ENCODE measurements at places on chromosomes 16 and 17.
A peak's percentile ranks its signal among the peaks of the same experiment; 100 is the strongest.

- no peak for DNase-seq
Observed at GRCh38 chr17:9259419-9259818, 238.1 kb downstream of the NTN1 start.

- DNase-seq = no peak
Observed at GRCh38 chr16:17354141-17354601, 116.6 kb downstream of the XYLT1 start.

- peak; percentile 21 for DNase-seq
Observed at GRCh38 chr16:49023050-49023449, 258.6 kb downstream of the CBLN1 start.

DNA sequence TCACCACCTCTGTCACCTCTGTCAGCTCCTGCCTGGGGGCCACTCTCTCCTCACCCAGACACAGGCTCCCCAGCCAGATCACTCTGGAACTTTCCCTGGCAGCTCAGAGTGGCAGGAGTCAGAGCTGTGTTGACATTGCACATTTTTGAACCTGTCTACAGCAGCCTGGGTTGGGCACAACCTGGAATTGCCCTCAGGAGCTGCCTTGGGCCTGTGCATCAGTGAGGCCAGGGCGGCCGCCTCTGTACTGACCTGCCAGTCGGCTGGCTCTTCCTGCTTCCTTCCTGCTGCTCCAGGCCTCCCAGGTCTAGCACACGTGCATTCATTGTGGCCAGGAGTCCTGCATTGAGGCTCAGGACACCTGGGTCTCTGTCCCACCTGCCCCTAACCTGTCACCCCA is 14.2 kb upstream of the TMEM11 start:
- no peak for DNase-seq

DNA sequence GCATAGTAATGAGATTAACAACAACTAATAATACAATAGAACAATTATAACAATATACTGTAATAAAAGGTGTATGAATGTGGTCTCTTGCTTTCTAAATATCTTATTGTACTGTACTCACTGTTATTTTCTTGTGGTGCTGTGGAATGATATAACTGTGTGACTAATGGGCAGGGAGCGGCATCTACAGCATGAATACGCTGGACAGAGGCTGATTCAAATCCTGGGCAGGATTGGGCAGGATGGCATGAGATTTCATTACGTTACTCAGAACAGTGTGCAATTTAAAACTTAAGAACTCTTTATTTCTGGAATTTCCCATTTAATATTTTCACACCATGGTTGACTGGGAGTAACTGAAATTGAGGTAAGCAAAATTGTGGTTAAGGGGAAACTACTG is 1239.8 kb upstream of the GOT2 start:
- peak; percentile 12 for DNase-seq

DNA sequence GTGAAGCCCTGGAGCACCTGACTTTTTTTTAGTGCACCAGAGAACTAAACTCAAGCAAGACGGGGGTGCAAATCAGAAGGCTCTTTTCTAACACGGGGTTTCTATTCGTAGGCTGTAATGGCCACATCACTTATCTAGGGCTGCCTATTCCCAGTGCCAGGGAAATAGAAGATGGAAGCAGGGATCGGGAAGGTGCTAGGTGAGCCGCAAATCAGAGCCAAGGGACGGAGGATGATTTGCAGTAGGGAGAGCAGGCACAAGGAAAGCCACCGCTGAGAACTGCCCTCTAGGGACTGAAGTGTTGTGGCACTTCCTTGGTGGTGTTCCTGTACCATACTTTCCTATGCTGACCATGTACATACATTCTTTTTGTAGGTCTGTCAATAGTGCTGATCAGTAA is 7.8 kb upstream of the SLC46A1 start:
- DNase-seq = no peak

Data from iris pigment epithelial cell (primary cell).